ENCODE measurements at places on chromosomes 1 and 21.

GRCh38 chr21:46252840-46253239, 24.3 kb upstream of the LSS start:
- DNase-seq = no peak

GRCh38 chr1:31726715-31727114, 22.9 kb upstream of the COL16A1 start:
- no peak for DNase-seq

- no peak for DNase-seq
These were observed 36.0 kb upstream of the ATP2B4 start for GRCh38 chr1:203590603-203591002.

DNA sequence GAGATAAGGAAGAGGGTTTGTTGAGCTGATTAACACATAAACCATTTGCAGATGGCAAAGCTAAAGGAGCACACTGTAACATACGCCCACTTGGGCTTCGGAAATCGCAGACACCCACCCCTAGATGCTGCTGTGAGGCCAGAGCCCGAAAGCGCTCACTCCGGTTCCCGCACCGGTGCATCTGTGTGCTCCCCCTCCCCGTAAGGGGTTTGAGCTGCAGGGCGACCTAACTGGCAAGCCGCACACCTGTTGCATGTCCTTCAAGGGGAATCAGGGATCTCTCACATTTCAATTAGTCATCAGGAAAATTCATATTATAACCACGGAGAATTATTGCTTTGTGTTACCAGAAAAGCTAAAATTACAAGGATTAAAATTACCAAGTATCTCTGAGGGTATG, 1.4 kb upstream of the CFH start:
- DNase-seq = no peak

- no peak for DNase-seq
These were observed 17.5 kb downstream of the LHX4 start for GRCh38 chr1:180247580-180247979.

DNA sequence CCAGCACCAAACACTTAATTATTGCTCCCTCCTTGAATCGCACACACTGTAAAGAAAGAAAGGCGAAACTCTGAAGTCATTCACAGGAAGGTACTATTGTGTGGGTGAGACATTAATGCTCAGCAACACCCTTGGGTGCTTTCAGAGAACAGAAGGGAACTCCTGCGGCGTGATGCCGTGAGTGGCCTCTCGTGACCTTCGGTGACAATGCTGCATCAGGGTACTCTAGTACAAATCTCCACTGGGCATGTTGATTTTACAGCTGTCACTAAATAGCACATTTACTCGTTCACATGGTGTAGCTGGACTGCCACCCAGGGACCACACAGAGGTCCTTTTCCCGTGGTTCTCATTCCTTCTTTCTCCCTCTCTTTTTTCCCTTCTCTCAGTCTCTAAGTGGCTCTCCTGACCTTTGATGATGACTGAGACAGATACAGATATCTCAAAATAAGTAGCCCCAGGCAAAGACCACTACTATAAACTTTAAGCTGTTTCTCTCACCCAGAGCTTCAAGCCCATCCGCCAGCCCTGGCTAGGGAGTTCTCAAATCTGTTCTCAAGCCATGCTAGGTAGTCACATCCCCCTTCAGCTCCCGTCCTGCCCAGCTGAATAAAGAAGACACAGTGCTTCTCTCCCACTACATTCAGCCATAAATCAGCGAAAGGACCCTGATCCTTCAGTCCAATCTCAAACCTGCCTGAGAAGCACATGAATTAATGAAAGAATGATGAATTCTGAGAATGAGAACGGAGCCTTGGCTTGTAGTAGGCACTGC, 223.4 kb upstream of the FMN2 start:
- no peak for DNase-seq

- DNase-seq = no peak
These were observed 3.6 kb upstream of the VPS26C start for GRCh38 chr21:37270576-37271365.

GRCh38 chr21:31985398-31985797, 112.6 kb downstream of the HUNK start:
- DNase-seq = no peak

DNA sequence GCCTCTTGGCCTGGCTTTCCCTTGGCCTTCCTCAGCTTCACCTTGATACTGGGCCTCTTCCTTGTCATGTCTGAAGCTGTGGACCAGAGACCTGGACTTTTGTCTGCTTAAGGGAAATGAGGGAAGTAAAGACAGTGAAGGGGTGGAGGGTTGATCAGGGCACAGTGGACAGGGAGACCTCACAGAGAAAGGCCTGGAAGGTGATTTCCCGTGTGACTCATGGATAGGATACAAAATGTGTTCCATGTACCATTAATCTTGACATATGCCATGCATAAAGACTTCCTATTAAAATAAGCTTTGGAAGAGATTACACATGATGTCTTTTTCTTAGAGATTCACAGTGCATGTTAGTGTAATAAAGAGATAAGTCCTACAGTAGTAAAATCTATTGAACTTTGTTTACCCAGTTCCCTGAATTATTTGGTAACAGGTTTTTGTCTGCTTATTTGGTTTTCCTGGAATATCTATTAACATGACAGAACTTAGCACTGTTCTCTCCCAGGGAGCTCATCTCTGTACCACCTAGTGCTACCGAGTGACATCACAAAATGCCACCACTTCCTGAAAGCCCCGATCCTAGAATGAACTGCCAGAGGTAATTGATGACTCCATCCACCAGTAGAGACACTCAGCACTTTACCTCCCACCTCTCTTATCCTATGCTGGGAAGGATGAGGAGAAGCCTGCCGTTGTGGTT, 22.2 kb downstream of the UBE2T start:
- DNase-seq = no peak

GRCh38 chr1:67174716-67175284, 8.5 kb downstream of the IL23R start:
- no peak for DNase-seq

- DNase-seq = no peak
These were observed 45.7 kb downstream of the ABCD3 start for GRCh38 chr1:94463765-94464330.

GRCh38 chr1:59331686-59332620, 35.1 kb downstream of the FGGY start:
- no peak for DNase-seq

- no peak for DNase-seq
These were observed 244.5 kb downstream of the GPR52 start for GRCh38 chr1:174692313-174692712.

GRCh38 chr1:155016231-155016831, 13.7 kb downstream of the ZBTB7B start:
- no peak for DNase-seq

- no peak for DNase-seq
These were observed 4.3 kb downstream of the REN start for GRCh38 chr1:204161609-204162493.

GRCh38 chr1:48757363-48757762, 19.3 kb downstream of the BEND5 start:
- DNase-seq = no peak

- no peak for DNase-seq
These were observed 19.3 kb upstream of the TRABD2B start for GRCh38 chr1:48016515-48016914.

DNA sequence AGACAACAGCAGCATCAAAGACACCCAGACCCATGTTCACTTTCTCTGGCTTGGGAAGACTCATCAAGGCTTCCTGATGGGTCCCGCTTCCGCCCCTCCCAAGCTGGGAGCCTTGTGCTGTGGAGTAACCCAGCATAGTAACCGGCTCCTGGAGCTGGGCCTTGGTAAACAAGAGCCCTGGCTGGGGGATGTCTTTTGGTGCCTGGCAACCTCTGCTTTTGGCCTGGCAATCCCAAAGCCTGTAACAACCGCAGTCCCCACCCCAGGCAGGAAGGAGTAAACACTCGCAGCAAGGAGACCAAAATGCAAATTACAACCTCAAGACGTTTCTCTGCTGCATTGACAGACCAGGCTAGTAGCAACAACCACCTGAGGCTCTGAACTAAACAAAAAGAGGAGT, 16.9 kb upstream of the THRAP3 start:
- DNase-seq = no peak

- DNase-seq = no peak
These were observed 1.4 kb upstream of the PADI6 start for GRCh38 chr1:17370618-17371017.

DNA sequence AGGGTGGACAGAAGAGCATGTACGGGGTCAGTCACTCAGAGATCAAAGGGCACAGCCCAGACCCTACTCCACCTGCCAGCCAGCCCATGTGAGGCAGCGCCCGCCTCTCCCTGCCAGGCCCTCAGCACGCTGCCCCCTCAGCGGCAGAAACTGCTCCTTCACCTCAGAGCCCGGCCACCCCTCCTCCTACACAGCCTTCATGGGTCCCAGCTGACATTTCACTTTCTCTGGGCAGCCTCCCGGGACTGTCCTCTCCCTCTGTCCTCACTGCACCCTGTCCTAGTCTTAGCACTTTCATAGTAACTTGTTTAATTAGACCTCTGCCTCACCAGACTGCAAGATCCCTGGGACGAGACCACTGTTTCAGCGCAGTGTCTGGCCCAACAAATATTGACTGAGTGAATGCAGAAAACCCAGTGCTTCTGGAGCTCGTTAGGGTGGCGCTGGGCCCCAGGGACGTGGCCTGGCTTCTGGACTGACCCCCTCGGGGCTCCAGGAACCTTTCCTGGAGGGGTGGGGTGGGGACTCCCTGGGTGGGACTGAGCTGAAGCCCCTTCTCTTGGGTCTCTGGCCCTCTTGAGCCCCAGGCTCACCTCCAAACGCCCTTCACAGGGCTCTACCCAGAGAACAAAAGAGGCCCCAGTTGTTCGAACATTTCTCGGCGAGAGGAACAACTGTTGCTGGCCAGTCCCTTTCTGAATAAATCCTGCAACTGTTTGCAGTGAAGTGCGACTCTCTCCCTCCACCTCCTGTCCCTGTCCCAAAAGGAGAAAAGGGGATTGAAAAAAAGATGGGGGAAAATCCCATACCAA, 114.9 kb downstream of the CASZ1 start:
- no peak for DNase-seq

DNA sequence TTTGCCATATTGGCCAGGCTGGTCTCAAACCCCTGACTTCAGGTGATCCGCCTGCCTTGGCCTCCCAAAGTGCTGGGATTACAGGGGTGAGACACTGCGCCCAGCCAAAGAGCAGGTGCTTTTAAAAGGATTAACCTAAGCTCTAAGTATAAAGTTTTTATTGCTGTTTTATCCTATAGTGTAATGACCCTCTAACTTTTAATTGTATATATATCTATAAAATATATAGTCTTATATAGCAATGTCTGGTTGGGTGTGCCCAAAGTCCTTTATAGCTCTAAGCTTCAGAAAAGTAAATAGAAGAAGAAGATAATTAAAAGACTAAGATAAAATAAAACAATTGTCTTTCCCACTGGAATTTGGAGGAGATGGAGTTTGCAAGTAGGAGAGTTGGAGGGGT, 73.8 kb upstream of the ATP5PO start:
- no peak for DNase-seq

DNA sequence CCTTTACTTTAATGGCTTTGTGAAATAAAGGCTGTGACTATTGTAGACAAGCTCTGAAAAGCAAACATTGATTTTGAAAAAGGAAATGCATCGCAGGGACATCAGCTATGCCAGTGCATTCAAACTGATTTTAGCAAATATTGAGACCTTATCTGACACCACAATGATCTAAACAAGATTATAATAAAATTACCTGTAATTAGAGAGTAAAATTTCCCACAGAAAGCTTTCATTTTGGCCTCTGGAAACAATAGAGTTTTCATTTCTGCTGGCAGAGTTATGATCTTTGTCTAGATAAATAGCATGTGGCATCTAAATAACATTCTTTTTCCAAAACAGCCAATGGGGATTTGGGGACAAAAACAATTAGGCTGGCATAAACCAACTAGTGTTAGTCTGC, 650.4 kb upstream of the PRMT6 start:
- no peak for DNase-seq

DNA sequence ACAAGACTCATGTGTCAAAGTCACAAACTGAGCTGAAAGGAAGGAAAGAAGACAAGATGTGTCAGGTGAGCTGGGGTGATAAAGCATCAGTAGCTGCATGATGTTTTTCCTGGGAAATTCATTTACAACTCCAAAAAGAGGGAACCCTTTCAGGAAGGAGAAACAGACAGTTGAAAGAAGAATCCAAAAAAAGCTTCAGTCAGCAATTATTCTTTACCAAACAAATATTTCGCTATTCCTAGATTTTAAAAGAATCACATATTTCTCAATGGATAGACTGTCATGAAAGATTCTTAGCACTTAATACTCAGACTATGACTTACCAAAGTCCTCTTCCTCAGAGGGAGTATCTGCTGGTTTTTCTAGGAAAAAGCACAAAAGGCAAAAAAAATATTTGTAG, 214.7 kb downstream of the SLC44A5 start:
- DNase-seq = no peak

DNA sequence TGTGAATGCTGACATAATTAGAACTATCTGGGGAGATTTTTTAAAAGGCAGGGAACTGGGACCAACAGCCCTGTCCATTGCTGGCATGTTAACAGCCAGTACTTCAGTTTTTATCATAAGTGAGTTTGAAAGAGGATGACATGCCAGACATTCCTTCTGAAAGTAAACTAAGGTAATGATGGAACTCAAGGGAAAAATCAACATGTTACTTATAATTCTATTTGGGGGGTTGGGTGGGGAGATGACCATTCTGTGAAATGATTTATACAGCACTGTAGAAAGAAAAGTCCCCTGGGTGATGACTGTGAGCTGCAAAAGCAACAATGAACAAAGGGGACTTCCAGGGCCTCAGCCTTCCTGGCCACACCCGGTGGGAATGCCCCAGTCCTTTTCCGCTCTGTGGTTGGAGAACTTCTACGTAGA, 5.4 kb upstream of the LAMC2 start:
- peak; percentile 38 for DNase-seq

- no peak for DNase-seq
These were observed 34.1 kb upstream of the PDPN start for GRCh38 chr1:13549521-13549920.

- no peak for DNase-seq
These were observed 84.5 kb upstream of the C1orf21 start for GRCh38 chr1:184302346-184302745.

GRCh38 chr1:94056171-94056570, 64.8 kb downstream of the ABCA4 start:
- no peak for DNase-seq

GRCh38 chr1:155329980-155330598, 9.4 kb downstream of the RUSC1 start:
- DNase-seq = no peak

GRCh38 chr1:114668784-114669561, 876 bp downstream of the DENND2C start:
- DNase-seq = no peak

DNA sequence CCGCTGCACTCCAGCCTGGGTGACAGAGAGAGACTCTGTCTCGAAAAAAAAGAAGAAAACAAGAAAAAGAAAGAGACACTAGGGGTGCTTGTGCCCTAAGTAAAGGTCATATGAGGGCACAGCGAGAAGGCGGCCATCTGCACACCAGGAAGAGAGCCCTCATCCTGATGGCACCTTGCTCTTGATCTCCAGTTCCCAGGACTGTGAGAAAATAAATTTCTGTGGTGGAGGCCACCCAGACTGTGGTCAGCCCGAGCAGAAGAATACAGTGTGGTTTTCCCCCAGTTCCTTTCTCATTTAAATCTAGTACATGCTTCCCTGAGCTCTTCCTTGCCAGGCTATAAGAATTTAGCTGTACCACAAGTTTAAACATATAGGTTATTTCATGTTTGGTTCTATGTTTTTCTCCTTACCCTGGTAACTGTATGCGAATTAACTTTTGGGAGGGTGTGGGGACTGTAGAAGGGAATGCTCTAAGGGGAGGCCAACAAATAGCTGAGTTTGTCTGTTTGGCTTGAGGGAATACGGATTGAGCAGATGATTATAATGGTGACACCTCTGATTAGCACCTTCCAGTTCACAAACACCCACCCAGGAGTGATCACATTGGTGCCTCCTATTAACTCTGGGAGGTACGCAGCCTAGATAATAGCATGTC, 119.6 kb upstream of the ERRFI1 start:
- DNase-seq = no peak
